ENCODE measurements at places on chromosomes 1 and 21.
A peak's percentile ranks its signal among the peaks of the same experiment; 100 is the strongest.

DNA sequence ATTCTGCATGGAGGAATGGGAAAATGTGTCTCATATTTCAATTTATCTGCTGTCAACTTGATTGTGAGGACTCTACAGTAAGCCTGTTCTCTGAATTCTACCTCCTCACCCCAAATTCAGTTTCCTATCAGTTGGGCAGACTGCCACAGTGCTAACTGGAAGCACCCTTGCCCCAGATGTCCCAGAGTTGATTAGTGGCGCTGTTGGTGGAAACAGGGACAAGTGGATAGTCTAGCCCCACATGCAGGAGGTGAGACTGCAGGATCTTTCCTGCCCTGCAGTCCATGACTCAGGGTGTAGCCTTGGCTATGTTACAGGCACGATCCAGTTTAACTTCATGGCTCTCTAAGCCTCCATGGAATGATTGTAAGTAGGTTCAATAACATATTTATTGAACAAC lies 22.1 kb downstream of the ADAM30 start:
- DNase-seq: no peak

DNA sequence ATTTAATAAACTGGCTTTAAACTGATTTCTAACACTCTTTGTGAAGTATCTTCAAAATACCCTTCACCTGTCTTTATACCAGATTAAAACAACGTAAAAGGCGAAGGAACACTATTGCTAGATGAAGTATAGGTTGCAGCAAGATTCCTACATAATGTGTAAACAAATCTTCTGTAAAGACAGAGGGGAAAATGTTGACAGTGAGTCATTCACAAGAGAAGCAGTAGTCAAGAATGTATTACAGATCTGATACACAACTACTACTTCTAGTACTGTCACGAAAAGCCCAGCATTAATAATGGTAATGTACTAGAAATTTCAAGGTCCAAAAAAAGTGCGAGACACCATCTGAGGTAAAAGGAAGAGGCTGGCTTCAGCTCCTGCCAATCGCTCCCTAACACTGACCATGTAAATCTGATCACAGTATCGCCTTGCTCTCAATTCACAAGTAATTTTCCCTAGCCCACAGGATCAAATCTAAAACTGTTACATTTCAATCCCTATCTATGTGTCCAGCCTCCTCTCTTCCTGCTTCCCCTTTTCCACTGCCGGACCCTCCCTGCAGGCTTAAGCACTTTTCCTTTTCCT lies 290.4 kb downstream of the AKT3 start:
- no peak for DNase-seq

DNA sequence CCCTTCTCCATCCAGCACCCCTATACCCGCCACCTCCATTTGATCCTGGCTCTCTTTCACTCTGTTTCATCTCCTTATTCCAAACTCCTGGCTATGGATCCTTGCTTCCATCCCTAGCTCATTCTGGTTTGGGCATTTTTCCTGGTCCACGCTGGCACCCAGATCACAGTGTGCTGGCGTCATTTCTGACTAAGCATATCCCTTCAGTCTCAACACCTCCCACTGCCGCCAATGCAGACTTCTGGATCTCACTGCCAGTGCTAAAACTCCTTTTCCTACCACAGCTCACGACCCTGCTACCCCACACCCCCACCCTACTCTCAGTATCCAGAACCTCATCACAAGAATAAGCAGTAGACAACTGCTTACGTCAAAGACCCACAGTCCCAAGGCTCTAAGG lies 16.3 kb downstream of the SEC16B start:
- DNase-seq: no peak

- DNase-seq: peak; percentile 25
Measured at GRCh38 chr1:2967329-2967725, 53.9 kb upstream of the ACTRT2 start.

- DNase-seq: no peak
Measured at GRCh38 chr1:226404904-226405222, 3.0 kb downstream of the PARP1 start.

DNA sequence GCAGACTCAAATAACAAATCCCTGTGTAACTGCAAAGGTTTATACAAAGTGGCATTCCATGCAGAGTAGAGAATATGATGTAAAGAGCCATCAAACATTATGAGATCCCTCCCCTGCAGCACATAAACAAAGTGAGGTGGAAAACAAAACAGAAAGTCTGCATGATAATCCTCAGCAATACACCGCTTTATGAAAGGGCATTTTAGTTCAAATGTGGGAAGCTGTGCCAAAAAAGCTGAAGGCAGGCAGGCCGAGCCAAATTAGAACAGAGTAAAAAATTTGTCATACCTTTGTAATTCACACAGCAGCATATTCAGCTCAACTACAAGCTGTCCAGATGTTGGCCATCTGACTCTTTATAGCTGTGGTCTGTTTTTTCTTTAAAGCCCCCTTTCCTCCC lies 113.5 kb downstream of the LHX9 start:
- no peak for DNase-seq

DNA sequence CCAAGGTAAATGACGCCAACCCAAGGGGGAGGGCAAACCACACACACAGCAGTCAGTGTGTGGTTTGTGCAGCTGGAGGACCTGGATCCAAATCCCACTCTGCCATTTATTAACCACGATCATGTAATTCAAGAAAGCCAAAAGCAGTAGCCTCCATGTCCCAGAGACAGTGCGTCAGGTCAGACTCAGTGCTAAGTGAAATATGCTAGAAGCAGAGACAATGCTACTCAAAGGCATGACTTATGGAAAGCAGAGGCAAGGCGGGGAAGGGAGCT lies 13.6 kb downstream of the TTC39A start:
- DNase-seq: no peak

GRCh38 chr1:159839116-159839849 lies 12.6 kb downstream of the SLAMF8 start:
- no peak for DNase-seq

GRCh38 chr21:46152927-46153246 lies 2.5 kb downstream of the FTCD start:
- DNase-seq: peak; percentile 60

DNA sequence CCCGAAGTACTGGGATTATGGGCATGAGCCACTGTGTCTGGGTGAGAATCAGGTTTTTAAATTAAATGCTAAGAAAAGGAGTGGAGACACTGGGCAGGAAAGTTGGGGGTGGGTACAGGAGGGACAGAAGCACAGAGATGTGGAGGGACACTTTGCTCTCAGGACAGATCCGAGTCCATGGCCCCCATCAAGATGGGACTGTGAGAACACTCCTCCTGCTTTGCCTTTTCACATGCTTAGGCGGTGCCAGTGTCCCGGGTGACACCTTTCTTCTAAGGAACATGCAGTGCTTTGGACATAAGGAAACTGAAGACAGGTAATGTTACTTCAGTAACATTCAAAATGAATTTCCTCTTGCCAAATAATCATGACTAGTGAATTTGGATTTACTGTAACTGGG lies 16.7 kb downstream of the SLC25A33 start:
- no peak for DNase-seq

DNA sequence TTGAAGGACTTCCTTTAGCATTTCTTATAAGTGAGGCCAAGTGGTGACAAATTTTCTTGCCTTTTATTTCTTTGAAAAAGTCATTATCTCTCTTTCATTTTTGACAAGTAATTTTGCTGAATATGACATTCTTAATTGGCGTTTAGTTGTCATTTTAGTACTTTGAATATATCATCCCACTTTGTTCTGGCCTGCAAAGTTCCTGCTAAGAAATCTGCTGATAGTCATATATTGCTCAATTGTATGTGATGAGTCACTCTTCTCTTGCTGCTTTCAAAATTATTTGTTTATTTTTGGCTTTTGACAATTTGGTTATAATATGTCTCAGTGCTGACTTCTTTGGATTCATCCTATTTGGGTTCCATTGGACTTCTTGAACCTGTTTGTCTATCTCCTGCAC lies 312.6 kb downstream of the DUSP10 start:
- DNase-seq: no peak

DNA sequence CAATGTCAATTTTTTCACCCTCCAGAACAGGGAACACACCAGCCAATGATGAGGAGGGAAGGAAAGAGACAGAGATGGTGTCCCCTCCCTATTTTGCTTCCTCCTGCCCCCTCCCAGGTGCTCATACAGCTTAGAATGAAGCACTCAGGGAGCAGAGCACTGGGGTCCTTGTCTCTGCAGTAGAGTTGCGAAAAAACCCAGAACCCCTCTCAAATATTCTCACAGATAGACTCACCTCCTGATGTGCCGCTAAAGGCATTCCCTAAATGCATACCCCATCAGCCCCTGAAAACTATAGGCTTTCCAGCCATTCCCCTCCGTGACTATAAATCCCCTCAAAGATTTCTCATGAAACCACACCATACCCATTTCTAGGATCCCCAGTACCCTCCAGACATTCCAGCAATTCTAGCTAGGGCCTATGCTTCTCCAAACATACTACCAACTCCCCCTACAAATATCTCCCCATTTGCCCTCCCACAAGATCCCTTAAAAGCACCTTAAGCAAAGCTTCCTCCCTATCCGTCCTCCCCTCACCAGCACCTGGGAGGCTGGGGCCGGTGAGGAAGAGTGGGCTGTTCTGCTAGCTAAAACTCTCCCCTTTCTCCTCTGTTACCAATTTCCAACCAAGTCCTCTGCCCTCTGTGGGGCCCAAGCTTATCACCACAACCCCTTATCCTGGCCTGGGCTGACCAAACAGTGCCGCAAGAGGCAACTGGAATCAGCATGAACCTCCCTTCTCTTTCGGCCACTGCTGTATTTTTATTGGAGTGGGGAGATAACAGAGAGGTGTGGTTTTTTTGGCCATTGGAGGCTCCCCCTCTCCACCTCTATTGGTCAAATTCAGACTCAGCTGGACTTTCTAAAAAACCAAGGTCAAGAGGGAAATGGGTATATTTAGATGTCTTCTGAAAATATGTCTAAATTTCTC lies 54.7 kb downstream of the RHBG start:
- DNase-seq: no peak

GRCh38 chr1:183070923-183071618 lies 47.9 kb downstream of the LAMC1 start:
- DNase-seq: no peak

DNA sequence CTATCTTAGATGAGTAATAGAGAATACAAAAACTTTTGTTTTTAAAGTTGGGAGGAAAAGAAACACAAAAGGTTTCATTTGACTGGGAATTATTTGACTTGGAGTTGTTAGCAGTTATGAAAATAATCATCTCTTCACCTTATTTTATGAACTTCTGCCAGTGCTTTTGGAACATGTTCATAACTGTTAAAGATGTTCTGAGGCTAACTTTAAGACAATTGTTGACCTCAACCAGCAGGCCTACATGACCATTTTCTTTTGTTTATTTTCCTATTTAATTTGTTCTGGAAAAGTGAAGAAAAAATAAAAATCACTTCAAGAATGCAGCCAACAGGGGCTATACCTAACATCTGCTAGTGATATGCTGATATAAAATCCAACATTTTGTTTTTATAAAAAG lies 37.4 kb downstream of the JAM2 start:
- DNase-seq: no peak

- DNase-seq: no peak
Measured at GRCh38 chr1:189103956-189104355, 1373.7 kb downstream of the BRINP3 start.

GRCh38 chr1:204405988-204406387 lies 5.6 kb downstream of the PPP1R15B start:
- no peak for DNase-seq

- no peak for DNase-seq
Measured at GRCh38 chr1:151222130-151222529, 23.8 kb downstream of the PIP5K1A start.

DNA sequence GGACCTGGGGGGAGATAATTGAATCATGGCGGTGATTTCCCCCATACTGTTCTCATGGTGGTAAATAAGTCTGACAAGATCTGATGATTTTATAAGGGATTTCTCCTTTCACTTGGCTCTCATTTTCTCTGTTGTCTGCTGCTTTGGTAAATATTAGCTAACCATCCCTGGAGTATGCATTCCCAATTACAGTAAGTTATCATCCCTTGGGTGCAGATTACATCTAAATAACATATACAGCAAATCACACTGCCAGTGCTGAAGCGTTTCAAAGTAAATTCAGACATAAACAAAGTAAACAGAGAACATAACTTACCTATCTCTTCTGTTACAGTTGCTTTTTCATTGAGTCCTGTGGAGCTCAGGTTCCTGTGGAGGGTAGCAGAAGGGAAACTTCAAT lies 38.6 kb upstream of the IGSF3 start:
- DNase-seq: no peak

DNA sequence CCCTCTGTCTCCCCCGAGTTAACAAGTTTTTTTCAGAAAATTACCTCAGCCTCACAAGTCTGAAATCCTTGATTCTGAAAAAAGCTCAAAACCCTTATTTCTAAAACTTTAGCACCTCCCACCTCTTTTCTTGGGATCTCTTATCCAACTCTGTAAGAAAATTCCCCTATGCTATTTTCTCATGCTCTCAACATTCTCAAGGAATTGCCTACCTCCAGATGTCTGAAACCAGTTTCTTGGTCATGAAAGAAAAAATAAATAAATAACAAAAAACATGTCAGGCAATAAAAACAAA lies 18.1 kb upstream of the SFPQ start:
- DNase-seq: no peak

GRCh38 chr1:59229138-59229537 lies 67.8 kb upstream of the FGGY start:
- no peak for DNase-seq

GRCh38 chr1:27333717-27334279 lies 8.0 kb upstream of the SYTL1 start:
- no peak for DNase-seq

DNA sequence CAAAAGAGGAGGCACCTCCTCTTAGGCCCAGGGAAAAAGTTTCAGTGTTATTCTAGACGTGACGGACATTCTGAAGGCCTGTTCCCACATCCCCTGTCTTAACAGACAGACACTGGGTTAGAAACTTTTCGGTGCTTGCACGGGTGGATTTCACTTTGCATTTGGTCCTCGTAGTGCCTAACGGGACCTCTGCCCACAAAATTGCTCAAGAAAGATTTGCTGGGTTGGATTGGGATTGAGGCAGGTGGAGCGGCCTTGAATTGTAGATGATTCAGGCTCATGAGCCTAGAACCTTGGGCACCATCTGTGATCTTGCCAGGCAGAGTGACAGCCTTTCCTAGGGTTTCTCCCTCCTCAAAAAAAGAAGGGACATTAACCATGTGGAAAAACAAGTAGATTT lies 2.8 kb downstream of the PLA2G5 start:
- no peak for DNase-seq

- no peak for DNase-seq
Measured at GRCh38 chr1:51878308-51878615, 265 bp downstream of the NRDC start.

GRCh38 chr1:96388421-96389310 lies 332.9 kb upstream of the PTBP2 start:
- DNase-seq: no peak

GRCh38 chr1:163083690-163084089 lies 14.5 kb downstream of the RGS4 start:
- no peak for DNase-seq

GRCh38 chr1:110019770-110020169 lies 14.7 kb upstream of the STRIP1 start:
- no peak for DNase-seq

- no peak for DNase-seq
Measured at GRCh38 chr1:36523850-36524249, 41.1 kb upstream of the CSF3R start.

All from Right ventricle myocardium inferior (tissue), 1 donor.